ENCODE measurements at places on chromosomes 13 and 19.

DNA sequence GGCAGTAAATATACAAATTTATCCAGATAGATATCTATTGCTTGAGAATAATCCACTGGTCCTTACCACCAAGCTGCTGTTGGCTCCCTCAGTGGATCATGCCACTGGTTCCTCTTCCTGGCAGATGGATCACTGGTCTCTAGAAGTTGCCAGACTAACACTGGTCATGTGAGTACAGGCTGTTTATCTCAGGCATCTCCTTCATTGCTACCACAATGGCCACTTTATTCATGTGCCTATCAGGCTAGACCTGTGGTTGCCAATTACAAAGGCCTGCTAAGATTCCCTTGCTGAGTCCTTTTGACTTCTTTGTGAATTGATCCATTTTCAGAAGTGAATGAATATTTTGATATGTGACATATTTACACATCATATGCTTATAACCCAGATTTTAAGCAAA lies 1659.5 kb upstream of the PCDH20 start:
- no peak for DNase-seq

DNA sequence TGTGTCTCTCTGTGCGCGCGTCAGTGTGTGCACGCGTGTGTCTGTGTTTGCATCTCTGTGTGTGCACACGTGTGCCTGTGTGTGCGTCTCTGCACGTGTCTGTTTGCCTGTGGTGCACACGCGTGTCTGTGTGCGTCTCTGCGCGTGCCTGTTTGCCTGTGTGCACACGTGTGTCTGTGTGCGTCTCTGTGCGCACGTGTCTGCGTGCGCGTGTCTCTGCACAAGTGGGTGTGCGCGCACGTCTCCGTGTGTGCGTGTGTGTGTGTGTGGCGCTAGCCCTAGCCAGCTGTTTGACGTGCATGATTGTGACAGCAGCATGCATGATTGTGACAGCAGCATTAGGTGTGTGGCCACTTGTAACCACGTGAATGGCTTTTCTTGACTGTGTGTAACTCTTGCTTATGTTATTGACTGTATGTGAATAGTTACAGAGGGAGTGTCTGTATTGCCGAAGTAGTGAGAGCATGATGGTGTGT lies 31.1 kb downstream of the ZNF146 start:
- DNase-seq: no peak

GRCh38 chr13:106906426-106906996 lies 338.6 kb upstream of the ARGLU1 start:
- DNase-seq: no peak

- no peak for DNase-seq
Measured at GRCh38 chr19:37932985-37933936, 26.3 kb downstream of the SIPA1L3 start.

DNA sequence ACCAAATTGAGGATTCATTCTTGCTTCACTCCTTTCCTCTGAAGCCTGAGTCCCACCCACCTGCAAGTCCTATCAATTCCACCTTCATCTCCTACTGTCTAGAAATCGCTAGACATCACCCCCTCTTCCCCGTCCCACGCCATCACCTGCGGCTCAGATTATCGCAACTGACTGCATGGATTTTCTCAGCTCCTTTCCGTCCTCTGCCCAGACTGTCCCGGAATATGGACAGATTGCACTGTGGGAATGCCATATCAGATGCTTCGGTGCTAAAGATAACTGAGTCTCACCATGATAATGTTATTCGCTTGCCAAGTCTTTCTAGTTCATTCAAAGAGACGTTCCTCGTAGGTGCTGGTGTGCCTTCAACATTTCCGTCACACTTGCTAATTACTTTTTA lies 66.4 kb upstream of the USP29 start:
- DNase-seq: no peak

DNA sequence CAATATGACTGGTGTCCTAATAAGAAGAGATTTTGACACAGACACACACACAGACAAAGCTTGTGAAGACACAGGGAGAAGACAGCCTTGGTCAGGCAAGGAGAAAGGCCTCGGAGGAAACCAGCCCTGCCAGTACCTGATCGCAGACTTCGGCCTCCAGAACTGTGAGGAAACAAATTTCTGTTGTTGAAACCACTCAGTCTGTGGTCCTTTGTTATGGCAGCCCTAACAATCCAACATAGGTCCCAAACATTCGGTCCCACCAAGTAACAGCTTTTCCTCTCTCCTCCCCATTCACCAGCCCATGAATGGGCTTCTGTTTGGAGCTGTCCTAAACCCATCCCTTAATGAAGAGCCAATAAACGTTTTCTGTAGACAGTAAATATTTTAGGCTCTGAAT lies 36.4 kb upstream of the UBAC2 start:
- no peak for DNase-seq

- DNase-seq: no peak
Measured at GRCh38 chr13:75458696-75459422, 23.1 kb downstream of the TBC1D4 start.

GRCh38 chr19:46917002-46917401 lies 56.2 kb downstream of the ARHGAP35 start:
- no peak for DNase-seq

All from NCI-H748 treated with DMSO at 0.1 percent for 48 hours (cell line).